ENCODE measurements at places on chromosomes 7 and 10. TPM values are rescaled to one million over a fixed set of nuclear protein-coding genes. Genes with fewer than 3 reads are reported as not detected.

- DNase-seq, result no peak
Measured at GRCh38 chr7:93923942-93924341, 2.4 kb downstream of the GNG11 start.

- DNase-seq, result no peak
Measured at GRCh38 chr10:21173802-21174714, 276.9 kb upstream of the NEBL start.

- no peak for DNase-seq
Measured at GRCh38 chr10:112382515-112383235, 8.8 kb downstream of the ACSL5 start.

DNA sequence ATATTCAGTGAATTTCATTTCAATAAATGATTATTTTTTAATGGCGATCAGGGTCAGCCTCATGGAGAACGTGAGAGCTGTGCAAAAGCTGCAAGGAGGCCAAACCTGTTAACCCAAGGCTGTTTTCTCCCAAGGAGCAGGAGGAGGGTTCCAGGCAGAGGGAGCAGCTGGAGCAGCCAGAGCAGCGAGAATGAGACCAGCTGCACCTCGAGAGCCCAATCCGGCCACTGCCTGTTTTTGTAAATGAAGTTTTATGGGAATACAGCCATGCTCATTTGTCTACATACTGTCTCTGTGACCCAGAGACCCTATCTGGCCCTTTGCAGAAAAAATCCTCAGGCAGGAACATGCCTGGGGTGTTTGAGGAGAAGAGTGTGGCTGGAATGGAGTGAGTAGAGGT is 104.9 kb downstream of the GRK5 start:
- DNase-seq, result no peak

The METTL27 gene
- not detected for total RNA-seq

DNA sequence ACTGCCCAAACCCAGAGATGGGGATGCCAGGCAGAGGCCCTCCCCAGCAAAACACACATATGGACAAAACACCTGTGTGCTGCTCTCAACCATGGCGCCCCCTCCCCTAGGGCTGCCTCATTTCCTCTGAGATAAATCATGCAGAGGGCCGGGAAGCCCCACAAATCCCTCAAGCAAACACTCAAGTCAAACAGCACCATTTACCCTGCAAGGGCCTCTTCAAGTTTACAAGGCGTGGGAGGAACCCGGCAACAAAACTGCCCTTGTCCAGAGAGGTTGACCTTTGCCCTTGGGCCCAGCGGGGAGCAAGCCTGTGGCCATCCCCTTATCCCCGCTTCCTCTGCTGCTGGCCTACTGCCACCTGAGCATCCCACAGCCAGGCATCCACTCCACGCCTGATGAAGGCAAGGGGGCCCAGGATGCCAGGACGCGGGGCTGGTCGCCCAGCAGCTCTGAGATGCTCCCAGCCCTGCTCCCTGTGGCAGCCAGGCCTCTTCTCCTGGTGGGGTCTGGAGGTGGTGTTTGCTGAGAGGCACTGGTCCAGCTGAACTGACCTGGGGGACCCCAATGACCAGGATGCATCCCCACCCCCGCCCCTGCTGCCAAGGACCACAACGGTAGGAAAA is 77.4 kb downstream of the DLG5 start:
- no peak for DNase-seq

DNA sequence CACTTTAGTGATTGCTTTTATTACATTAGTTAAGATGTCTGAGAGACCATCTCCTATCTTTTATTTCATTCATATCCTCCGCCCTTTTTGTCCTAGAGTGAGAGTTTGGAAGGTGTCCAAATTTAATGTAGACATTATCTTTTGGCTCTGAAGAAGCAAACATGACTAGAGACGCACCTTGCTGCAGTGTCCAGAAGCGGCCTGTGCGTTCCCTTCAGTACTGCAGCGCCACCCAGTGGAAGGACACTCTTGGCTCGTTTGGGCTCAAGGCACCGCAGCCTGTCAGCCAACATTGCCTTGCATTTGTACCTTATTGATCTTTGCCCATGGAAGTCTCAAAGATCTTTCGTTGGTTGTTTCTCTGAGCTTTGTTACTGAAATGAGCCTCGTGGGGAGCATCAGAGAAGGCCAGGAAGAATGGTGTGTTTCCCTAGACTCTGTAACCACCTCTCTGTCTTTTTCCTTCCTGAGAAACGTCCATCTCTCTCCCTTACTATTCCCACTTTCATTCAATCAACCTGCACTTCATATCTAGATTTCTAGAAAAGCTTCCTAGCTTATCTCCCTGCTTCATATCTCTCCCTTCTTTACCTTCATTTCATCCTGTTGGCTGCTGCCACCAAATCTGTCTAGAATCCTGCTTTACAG is 10.4 kb upstream of the CLCN1 start:
- DNase-seq, result no peak

DNA sequence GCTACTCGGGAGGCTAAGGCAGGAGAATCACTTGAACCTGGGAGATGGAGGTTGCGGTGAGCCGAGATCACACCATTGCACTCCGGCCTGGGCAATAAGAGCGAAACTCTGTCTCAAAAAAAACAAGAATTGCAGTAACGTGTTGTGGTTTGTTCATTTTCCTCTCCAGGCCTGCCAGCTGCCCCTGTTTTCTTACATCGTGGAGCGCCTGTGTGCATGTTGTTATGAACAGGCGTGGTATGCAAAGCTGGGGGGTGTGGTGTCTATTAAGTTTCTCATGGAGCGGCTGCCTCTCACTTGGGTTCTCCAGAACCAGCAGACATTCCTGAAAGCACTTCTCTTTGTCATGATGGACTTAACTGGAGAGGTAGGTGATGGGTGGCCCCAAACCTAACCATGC is 52.1 kb downstream of the TRRAP start:
- DNase-seq, result no peak

The A1CF gene
- total RNA-seq, result not detected

DNA sequence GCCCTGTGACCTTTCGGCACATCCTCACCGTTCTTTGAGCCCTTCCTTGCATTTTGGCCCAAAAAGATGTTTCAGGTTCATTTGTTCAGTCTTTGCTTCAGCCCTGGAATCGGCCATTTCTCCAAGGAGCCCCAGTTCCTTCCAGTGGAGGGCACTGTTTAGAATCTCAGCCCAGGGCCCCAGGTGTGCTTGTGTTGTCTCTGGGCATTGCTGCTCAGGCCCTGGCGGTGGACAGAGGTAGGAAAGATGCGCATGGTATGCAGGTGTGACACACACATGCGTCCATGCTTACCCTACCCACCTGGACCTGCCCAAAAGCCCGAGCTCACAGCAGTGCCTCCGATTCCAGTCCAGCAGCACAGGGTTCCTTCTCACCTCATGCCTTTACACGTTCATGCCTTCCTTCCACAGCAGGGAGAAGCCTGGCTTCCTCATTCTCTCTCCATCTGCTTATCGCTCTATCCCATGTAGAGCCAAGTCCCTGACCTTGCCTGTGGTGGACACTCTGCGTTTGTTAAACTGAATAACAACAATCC is 70.6 kb downstream of the LHPP start:
- DNase-seq, result no peak

The CDNF gene
- total RNA-seq, result 7.4 TPM

The MRPS24 gene
- 68.8 TPM for total RNA-seq

GRCh38 chr10:69321039-69321715 is 42.9 kb downstream of the HK1 start:
- no peak for DNase-seq

The CUL2 gene
- total RNA-seq, result 18.7 TPM

GRCh38 chr7:41294556-41295454 is 408.1 kb downstream of the INHBA start:
- no peak for DNase-seq

The AGBL3 gene
- total RNA-seq, result 4.9 TPM

The SGCE gene
- 84.0 TPM for total RNA-seq

DNA sequence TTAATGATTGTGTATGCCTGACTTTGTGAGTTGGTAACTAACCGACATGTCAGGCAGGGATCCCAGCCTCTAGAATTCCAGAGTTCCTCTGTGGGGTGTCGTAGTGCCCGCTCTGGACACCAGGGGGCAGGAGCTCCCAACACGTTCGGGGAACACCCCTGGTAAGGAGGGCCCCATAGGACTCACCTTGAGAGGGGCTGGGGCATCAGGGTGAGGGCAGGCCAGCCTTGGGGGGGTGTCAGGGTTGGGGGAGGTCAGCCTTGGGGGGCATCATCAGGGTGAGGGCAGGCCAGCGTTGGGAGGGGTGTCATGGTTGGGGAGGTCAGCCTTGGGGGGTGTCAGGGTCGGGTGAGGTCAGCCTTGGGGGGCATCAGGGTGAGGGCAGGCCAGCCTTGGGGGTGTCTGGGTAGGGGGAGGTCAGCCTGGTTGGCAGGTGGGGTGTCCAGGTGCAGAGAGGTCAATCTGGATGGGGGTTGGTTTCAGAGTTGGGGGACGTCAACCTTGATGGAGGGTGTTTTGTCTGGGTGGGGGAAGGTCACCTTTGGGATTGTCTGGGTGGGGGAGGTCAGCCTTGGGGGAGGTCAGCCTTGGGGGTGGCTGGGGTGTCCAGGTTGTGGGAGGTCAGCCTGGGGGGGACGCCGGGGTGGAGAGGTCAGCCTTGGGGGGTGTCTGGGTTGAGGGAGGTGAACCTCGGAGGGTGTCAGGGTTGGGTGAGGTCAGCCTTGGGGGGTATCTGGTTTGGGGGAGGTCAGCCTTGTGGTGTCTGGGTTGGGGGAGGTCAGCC is 45.6 kb upstream of the SUN1 start:
- no peak for DNase-seq

- DNase-seq, result no peak
Measured at GRCh38 chr7:107267138-107267537, 98.3 kb downstream of the HBP1 start.

- DNase-seq, result no peak
Measured at GRCh38 chr10:48805848-48806247, 121.2 kb downstream of the WDFY4 start.

GRCh38 chr10:124963866-124964720 is 22.2 kb downstream of the ZRANB1 start:
- no peak for DNase-seq

GRCh38 chr10:96208271-96208670 is 63.1 kb downstream of the BLNK start:
- no peak for DNase-seq

GRCh38 chr10:5281356-5281755 is 83.4 kb upstream of the UCN3 start:
- no peak for DNase-seq

The PDZD7 gene
- 1.5 TPM for total RNA-seq

The GIMAP7 gene
- 16.0 TPM for total RNA-seq

- DNase-seq, result no peak
Measured at GRCh38 chr7:19104811-19105210, 12.6 kb downstream of the TWIST1 start.

DNA sequence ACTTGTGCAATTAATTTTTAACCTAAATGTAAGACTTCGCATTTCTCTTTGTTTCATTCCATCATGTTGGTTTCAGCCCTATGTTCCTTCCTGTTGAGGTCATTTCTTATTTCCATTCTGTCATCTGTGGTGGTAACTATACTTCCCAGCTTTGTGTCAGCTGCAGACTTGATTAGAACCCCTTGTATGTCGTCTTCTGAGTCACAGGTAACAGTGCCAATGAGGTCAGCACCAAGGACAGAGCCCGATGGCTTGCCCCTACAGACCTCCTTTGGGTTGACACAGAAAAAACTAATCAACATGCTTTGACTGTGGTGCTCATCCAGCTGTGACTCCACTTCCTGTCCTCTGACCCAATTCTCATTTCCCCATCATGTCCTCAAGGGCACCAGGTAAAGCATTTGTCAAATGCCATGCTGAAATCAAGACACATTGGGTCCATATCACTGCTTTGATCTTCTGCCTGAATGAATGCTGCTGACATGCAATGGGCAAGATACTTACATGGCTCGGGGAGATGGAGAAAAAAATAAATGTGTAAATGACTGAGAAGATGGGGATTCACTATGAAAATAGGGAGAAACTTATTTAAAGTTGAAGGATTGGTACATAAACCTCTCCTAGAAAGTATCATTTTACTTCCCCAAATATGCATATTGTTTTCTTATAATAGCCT is 25.6 kb upstream of the CRTAC1 start:
- DNase-seq, result no peak

DNA sequence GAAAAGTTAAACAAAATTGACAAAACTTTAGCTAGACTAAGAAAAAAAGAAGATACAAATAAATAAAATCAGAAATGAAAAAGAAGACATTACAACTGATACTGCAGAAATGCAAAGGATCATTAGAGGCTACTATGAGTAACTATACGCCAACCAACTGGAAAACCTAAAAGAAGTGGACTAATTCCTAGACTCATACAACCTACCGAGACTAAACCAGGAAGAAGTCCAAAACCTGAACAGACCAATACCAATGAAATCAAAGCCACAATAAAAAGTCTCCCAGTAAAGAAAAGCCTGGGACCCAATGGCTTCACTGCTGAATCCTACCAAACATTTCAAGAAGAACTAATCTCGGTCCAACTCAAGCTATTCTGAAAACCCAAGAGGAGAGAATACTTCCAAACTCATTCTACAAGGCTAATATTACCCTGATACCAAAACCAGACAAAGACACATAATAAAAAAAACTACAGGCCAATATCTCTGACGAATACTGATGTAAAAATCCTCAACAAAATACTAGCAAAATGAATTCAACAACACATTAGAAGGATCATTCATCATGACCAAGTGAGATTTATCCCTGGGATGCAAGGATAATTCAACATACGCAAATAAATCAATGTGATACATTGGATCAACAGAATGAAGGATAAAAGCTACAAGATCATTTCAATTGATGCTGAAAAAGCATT is 20.3 kb downstream of the ELAPOR2 start:
- no peak for DNase-seq

- DNase-seq, result no peak
Measured at GRCh38 chr7:148581624-148582023, 8.9 kb upstream of the C7orf33 start.

DNA sequence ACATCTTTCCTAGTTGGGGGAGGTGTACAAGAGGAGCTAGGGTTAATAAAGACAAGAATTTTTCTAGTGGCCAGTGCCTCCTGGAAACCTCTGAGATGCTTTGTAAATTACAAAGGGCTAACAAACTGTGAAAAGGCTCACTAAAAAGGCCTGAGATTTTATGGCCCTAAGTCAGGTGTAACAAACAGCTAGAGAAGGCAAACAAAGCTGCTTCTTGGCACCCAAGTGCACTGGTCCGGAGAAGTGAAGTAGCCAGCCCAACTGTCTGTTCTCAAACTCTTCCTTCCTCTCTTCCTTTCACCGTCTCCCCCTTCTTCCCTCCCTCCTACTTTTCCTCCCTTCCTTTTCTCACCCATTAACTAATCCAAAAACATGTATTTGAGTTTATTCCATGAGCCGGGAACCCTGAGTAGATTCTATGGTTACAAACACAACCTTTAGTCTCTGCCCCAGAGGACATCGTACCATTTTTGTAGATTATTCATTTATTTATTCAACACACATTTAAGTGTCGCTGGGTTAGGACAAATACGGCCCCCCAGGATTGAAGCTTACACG is 143.4 kb upstream of the PCGF5 start:
- DNase-seq, result no peak
